ENCODE measurements at places on chromosomes 7 and 10. TPM values are rescaled to one million over a fixed set of nuclear protein-coding genes. Genes with fewer than 3 reads are reported as not detected.

The AS3MT gene
- polyA plus RNA-seq: 2.8 TPM

The WDFY4 gene
- polyA plus RNA-seq: 0.79 TPM

The PPP1R3C gene
- polyA plus RNA-seq: 59.4 TPM

The SPDYE2 gene
- 0.05 TPM for polyA plus RNA-seq

The LIPN gene
- polyA plus RNA-seq: 1.0 TPM

The PCGF5 gene
- polyA plus RNA-seq: 13.7 TPM

The ADRB1 gene
- polyA plus RNA-seq: 0.22 TPM

The CH25H gene
- polyA plus RNA-seq: 2.8 TPM

The PVRIG gene
- 0.31 TPM for polyA plus RNA-seq

The HPSE2 gene
- polyA plus RNA-seq: 2.1 TPM

The MKX gene
- polyA plus RNA-seq: 0.99 TPM

The OR2A1 gene
- polyA plus RNA-seq: 0.01 TPM

The MYL10 gene
- not detected for polyA plus RNA-seq

The COL13A1 gene
- polyA plus RNA-seq: 0.95 TPM

The EFCAB10 gene
- polyA plus RNA-seq: not detected

The NUTM2E gene
- not detected for polyA plus RNA-seq

The PRPF18 gene
- polyA plus RNA-seq: 6.6 TPM

The NPFFR1 gene
- polyA plus RNA-seq: 0.02 TPM

The PHYH gene
- polyA plus RNA-seq: 7.4 TPM

The UBN2 gene
- polyA plus RNA-seq: 3.0 TPM

The HOXA1 gene
- polyA plus RNA-seq: 1.5 TPM

The MTERF1 gene
- polyA plus RNA-seq: 6.0 TPM

The HECTD2 gene
- polyA plus RNA-seq: 2.9 TPM

The ATOH7 gene
- not detected for polyA plus RNA-seq

The STAM gene
- 9.3 TPM for polyA plus RNA-seq

The NKX6-2 gene
- polyA plus RNA-seq: 1.5 TPM

The HOXA10 gene
- 0.09 TPM for polyA plus RNA-seq

The CTTNBP2 gene
- polyA plus RNA-seq: 11.7 TPM

The RAMP3 gene
- 8.5 TPM for polyA plus RNA-seq

The NEUROG3 gene
- not detected for polyA plus RNA-seq

The CD36 gene
- polyA plus RNA-seq: 2.6 TPM

The ACHE gene
- polyA plus RNA-seq: 1.4 TPM

The PUS7 gene
- 7.5 TPM for polyA plus RNA-seq

The CLCN1 gene
- polyA plus RNA-seq: 0.31 TPM

The LRRC61 gene
- 5.2 TPM for polyA plus RNA-seq

The GDF10 gene
- 0.22 TPM for polyA plus RNA-seq

The CCL24 gene
- polyA plus RNA-seq: not detected

The CYP2E1 gene
- polyA plus RNA-seq: 15.8 TPM

The GIMAP6 gene
- polyA plus RNA-seq: 2.8 TPM

The FXYD4 gene
- not detected for polyA plus RNA-seq

The ZFAND2A gene
- 38.1 TPM for polyA plus RNA-seq

The GPR85 gene
- polyA plus RNA-seq: 0.39 TPM

The ARMC10 gene
- 17.7 TPM for polyA plus RNA-seq

The MYPN gene
- polyA plus RNA-seq: not detected

The OPN1SW gene
- not detected for polyA plus RNA-seq

The PDK4 gene
- 31.7 TPM for polyA plus RNA-seq

The PTN gene
- polyA plus RNA-seq: 97.1 TPM

The FZD1 gene
- 2.7 TPM for polyA plus RNA-seq

The COA1 gene
- polyA plus RNA-seq: 24.2 TPM

The WEE2 gene
- not detected for polyA plus RNA-seq

The STRA8 gene
- not detected for polyA plus RNA-seq

All from esophagus (tissue), 2 donors.